Glutamatergic neuron (in vitro differentiated cells): ENCODE measurements at places on chromosomes 3 and 15.

DNA sequence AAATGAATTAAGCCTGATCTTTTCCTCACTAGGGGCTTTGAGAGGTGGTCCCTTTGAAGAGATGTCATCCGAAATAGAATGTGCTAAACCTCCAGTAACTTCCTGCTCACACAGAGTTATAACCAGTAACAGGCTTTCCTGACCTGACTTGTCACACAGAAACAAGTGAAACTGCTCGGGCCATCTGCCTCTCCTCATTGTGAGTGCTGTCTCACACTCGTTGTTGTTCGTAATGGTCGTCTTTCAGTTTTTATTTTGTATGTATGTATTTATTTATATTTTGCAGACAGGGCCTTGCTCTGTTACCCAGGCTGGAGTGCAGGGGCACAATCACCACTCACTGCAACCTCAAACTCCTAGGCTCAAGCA lies 24.0 kb downstream of the ACSBG1 start:
- DNase-seq: no peak

DNA sequence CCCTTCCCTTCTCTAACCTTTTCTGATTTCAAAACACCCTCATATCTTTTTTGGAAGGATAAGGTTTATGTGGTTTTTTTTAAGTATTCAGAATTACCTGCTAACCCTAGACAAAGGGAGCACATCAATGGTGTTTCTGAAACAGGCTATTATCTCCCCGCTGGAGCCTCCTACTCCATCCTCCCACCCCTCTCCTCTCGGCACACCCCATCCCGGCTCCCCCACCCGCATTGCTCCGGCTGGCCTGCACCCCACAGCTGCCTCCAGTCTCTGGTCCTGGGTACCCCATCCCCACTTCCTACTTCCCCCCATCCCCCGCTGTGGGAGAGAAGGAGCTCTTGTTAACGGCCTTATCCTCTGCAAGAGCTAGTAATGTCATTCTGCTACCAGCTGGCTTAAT lies 59.2 kb downstream of the PDIA5 start:
- DNase-seq: no peak

GRCh38 chr3:43379343-43379742 lies 93.0 kb downstream of the SNRK start:
- DNase-seq: no peak

- DNase-seq: peak; percentile 48
Measured at GRCh38 chr15:32028921-32029320, 1.4 kb upstream of the CHRNA7 start.

- DNase-seq: no peak
Measured at GRCh38 chr3:40192628-40193027, 116.9 kb upstream of the EIF1B start.

- DNase-seq: no peak
Measured at GRCh38 chr3:6640907-6641306, 220.0 kb upstream of the GRM7 start.

- DNase-seq: peak; percentile 89
Measured at GRCh38 chr3:12868039-12869034, 27.0 kb upstream of the RPL32 start.

- no peak for DNase-seq
Measured at GRCh38 chr15:97968380-97968779, 7.9 kb downstream of the ARRDC4 start.

DNA sequence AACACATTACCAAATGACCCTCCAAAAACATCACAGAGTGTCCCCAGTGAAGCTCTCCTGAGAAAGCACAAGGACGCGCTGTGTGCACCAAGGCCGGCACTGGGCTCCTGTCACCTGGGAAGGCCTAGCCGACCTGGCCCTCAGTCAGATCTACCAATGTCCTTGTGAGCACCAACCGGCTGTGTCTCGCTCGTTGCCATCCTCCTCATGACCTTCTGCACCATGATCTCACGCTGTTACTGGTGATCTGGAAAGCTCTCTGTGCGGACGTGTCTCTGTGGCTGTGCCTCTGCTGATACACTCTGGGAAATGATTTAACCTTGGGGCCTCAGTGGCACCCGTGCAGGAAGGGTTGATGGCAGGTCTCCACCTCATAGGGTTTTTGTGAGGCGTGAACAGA lies 24.2 kb downstream of the ZXDC start:
- no peak for DNase-seq

- DNase-seq: no peak
Measured at GRCh38 chr15:82995938-82996337, 9.9 kb downstream of the RAMAC start.

GRCh38 chr3:178059836-178060235 lies 476.4 kb upstream of the KCNMB2 start:
- DNase-seq: no peak

DNA sequence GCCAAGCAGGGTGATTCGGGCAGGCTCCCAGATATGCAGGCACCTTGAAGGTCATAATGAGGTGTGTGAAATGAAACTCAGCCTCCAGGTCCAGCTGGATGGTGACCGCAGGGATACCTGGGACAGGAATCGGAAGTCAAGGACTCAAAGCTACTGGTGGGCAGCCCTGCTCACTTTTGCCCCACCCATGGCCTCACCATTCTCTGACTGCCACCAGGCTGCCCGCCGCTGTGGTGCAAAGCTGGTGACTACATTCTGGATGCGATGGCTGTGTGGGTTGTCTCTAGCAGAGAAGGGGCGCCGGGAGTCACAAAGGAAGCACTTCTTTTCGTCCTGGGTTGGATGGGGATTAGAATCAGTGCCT lies 795 bp downstream of the LAMB2 start:
- no peak for DNase-seq

DNA sequence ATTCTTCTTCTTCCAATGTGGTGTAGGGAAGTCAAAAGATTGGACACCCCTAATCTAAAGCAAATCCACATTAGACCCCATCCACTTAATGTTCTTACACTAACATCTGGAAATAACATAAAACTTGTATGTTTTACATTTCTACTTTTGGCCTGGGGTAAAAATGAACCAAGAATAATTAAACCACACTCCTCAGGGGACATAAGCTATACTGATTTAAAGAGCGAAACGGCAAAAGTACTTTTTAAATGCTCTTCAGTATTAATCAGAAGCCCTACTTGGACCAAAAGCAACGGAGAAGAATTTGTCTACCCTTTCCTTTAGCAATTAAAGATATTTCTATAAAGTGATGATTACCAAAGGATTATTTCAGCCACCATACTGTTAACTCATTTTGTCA lies 123.9 kb downstream of the TMCC1 start:
- no peak for DNase-seq

GRCh38 chr3:12287727-12288181 lies 1.1 kb upstream of the PPARG start:
- DNase-seq: peak; percentile 57

GRCh38 chr3:27616031-27616430 lies 106.1 kb downstream of the EOMES start:
- no peak for DNase-seq

GRCh38 chr15:55879181-55879580 lies 114.2 kb downstream of the NEDD4 start:
- DNase-seq: no peak

DNA sequence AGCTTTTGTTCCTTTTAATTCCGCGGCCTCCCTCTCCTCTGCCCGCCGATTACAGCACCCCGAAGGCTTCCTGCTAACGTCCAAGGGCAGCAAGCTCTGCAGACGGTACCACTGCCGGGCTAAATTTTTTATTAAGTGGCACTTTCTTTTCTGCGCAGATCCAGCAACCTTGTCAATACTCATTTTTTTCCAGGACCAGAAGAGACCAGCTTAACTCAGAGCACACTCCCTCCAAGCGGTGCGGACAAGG lies 542 bp upstream of the MEIS2 start:
- no peak for DNase-seq

GRCh38 chr3:197168606-197169005 lies 129.8 kb downstream of the DLG1 start:
- no peak for DNase-seq

DNA sequence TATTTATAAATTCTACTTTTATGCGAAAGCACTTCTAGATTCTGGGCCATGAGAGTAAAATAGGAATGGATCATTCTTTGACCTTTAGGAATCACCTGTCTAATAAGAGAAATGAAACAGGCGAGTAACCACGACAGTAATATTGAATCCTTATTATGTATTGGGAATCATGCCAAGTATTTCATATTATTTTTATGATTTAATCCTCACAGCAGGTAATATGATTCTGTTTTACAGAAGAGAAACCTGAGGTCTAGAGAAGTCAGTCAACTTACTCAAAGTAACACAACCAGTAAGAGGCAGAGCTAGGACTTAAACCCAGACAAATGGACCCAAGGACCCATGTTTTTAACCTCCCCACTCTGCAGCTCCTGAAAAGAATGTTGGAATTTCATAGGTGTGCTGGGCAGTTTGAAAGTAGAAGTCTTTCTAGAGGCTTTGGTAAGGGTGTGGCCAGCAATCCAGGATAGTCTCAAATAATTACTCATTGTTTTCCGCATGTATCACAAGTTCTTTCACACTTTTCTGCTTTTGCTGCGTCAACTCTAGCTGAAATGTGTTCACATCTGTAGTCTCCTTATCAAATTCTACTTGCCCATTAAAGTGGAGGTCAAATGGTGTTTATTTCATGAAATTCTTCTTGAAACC lies 181.7 kb downstream of the TPRG1 start:
- no peak for DNase-seq

DNA sequence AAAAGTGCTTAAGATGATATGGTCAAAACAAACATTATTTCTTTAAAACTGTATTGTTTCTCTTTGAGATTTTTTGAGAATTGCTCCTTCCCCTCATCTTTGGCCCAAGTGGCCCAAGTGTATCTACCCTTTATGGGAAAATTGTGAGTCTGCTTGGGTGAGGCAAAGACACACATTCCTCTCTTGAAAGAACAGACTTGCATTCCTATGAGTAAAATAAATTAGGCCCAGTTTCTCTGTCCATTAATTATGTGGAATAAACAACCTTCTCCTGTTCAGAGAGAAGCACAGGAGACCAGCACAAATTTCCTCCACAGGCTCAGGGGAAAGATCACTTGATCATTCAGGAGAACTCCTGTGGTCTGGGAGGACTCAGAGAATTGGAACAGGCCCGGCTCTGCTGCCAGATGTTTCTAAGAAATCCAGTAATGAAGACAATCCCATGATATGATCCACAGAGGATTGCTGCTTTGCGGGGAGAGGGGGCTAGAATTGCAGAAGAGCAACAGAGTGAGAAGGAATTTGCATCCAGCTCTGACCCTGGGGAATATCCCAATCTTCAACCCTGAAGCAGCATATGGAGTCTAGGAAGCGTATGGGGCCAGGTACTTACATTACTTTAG lies 53.8 kb upstream of the BOC start:
- DNase-seq: no peak

DNA sequence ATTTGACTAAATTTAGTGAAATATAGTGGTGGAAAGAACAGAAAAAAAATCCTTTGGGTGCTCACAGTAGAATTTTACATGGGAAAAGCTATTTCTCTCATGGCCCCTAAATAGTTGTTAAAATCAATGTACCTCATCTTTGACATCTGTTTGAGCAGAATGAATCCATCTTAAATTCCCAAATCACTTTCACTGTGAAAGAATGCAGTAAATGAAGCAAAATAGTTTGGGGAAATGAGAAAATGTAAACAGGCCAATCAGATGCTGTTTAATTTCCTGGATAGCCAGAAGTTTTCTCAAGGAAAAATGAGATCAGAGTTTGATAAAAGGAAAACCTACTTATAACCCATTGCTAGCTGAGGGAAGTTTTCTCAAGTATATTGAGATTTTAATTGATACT lies 406.9 kb downstream of the ROBO2 start:
- DNase-seq: no peak

GRCh38 chr3:126376444-126376843 lies 18.3 kb upstream of the CFAP100 start:
- no peak for DNase-seq

GRCh38 chr3:33980252-33980651 lies 181.8 kb downstream of the PDCD6IP start:
- DNase-seq: no peak

GRCh38 chr3:25471081-25471768 lies 43.2 kb downstream of the RARB start:
- no peak for DNase-seq

GRCh38 chr15:100918690-100919480 lies at the start of gene LRRK1:
Gene LRRK1, plus strand, starts transcription at chr15:100919357. Its CDS starts 5,276 bp downstream, at chr15:100924633.
- peak; percentile 34 for DNase-seq

GRCh38 chr3:28590860-28591259 lies 242.2 kb upstream of the AZI2 start:
- no peak for DNase-seq

DNA sequence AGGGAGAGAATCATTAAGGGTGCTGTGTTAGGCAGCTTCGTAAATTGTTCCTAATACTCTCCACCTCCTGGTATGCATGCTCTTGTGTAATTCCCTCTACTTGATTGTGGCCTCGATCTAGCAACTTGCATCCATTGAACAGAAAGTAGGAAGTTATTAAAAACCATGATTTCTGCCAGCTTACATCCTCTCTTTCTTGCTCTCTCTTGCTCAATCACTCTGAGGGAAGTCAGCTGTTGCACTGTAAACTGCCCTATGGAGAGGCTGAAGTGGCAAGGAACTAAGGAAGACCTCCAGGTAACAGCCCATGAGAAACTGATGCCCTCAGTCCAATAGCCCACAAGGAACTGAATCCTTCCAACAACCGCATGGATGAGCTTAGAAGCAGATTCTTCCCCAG lies 92.6 kb downstream of the ERC2 start:
- DNase-seq: no peak
